ENCODE measurements at places on chromosomes 6 and 20.
A peak's percentile ranks its signal among the peaks of the same experiment; 100 is the strongest.

DNA sequence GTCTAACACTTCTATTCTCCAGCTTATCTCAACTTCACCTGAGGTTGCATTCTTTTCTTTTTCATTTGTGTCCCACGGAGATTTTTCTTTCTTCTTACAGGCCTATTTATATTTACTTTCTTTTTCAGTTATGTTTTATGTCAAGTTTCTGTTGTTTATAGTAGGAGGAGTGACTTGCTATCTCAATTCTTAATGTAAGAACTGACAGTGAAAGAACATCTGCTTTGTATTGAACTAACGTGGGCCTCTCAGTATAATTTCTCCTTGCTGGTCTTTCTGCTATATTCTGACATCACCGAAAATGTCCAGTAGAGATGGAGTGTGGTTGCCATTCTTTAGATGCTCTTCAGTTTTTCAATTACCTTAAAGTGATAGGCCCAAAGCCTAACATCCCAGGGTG, 521.7 kb downstream of the EPM2A start:
- no peak overlapping the region for H3K4me3 ChIP-seq
- no peaks in the 10 kb centered on the region for H3K4me1 ChIP-seq
- H3K27ac ChIP-seq: no peak overlapping the region
- H3K27me3 ChIP-seq: no peaks in the 10 kb centered on the region
- DNase-seq: no peak
- H3K36me3 ChIP-seq: no peaks in the 10 kb centered on the region

GRCh38 chr6:129859524-129859923, 1.6 kb downstream of the TMEM244 start:
- DNase-seq: no peak
- peak overlapping the region; percentile 46 for H3K27ac ChIP-seq
- H3K4me3 ChIP-seq: no peak overlapping the region
- no peaks in the 10 kb centered on the region for H3K4me1 ChIP-seq

- no peaks in the 10 kb centered on the region for H3K27me3 ChIP-seq
- H3K27ac ChIP-seq: no peak overlapping the region
- H3K4me1 ChIP-seq: no peaks in the 10 kb centered on the region
Observed at GRCh38 chr6:56815436-56815835, 139.5 kb upstream of the BEND6 start.

DNA sequence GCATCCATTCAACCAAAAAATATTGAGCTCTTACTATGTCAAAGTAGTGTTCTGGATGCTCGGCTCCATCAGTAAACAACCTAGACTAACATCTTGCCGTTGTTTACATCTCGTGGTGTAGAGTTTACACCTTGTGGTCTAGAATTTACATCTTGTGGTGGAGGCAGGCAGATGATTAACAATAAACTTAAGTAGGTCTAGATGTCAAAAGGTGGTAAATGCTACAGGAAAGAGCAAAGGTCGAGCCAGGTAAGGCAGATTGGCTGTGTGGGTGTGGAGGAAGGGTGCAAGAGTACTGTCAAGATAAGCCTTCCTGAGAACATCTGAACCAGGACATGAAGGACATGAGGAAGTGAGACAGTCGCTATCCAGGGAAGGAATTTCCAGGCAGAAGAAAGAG, 88.4 kb upstream of the ESR1 start:
- no peaks in the 10 kb centered on the region for H3K27me3 ChIP-seq
- H3K4me3 ChIP-seq: no peak overlapping the region
- no peaks in the 10 kb centered on the region for H3K4me1 ChIP-seq
- H3K27ac ChIP-seq: no peak overlapping the region

- H3K4me1 ChIP-seq: peaks cover 16% of the 10 kb centered on the region
- no peaks in the 10 kb centered on the region for H3K27me3 ChIP-seq
- H3K36me3 ChIP-seq: peaks cover 12% of the 10 kb centered on the region
- no peak for DNase-seq
- H3K27ac ChIP-seq: no peak overlapping the region
- H3K4me3 ChIP-seq: no peak overlapping the region
Observed at GRCh38 chr20:59003836-59004492, 3.1 kb downstream of the CTSZ start.

DNA sequence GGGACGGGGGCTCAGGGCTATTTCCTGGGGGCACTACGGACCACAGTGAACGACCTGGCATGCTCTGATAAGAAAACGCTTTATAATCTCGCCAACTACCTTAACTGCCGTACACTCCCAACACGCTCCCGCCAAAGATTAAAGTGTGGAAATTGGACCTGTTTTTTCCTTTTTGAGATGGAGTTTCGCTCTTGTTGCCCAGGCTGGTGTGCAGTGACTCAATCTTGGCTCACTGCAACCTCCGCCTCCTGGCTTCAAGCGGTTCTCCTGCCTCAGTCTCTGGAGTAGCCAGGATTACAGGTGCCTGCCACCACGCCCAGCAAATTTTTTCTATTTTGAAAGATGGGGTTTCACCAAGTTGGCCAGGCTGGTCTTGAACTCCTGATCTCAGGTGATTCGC, 346 bp upstream of the SLC44A4 start:
- DNase-seq: no peak
- H3K4me3 ChIP-seq: no peak overlapping the region
- H3K4me1 ChIP-seq: no peaks in the 10 kb centered on the region
- no peak overlapping the region for H3K27ac ChIP-seq

GRCh38 chr20:19045371-19045770, 167.1 kb upstream of the SLC24A3 start:
- no peaks in the 10 kb centered on the region for H3K4me1 ChIP-seq
- no peaks in the 10 kb centered on the region for H3K36me3 ChIP-seq
- H3K27me3 ChIP-seq: no peaks in the 10 kb centered on the region
- no peak overlapping the region for H3K4me3 ChIP-seq
- DNase-seq: peak; percentile 52

DNA sequence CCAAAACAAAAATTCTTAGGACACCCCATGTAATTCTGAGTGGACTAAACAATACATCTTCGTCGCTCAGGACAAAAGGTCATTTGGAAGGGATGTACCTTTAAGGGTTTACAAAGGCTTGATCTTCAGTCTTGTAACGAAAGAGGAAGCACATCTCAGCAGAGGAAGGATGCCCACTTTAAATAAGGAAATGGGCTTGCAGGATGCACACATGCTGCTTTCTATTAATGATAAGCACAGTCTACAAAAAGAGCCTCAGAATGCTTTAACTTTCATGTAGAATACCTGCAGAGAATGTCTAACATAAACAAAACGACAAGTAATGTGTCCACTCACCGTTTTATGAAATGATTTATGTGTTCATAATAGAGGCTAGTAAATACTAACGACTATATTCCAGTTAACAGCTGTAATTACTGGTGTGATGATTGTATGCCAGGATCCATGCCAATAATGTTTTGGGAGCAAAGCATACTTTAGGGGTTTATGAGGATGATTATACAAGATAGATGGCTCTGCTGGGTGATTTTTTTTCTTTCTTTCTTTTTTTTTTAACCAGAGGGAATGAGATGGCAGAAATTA, 216.9 kb downstream of the GMDS start:
- H3K27ac ChIP-seq: no peak overlapping the region
- DNase-seq: no peak
- H3K36me3 ChIP-seq: no peaks in the 10 kb centered on the region
- H3K4me1 ChIP-seq: no peaks in the 10 kb centered on the region

- H3K4me3 ChIP-seq: no peak overlapping the region
- H3K27me3 ChIP-seq: no peaks in the 10 kb centered on the region
- H3K27ac ChIP-seq: no peak overlapping the region
- no peak for DNase-seq
Observed at GRCh38 chr20:3613821-3614440, 49.3 kb downstream of the GFRA4 start.

DNA sequence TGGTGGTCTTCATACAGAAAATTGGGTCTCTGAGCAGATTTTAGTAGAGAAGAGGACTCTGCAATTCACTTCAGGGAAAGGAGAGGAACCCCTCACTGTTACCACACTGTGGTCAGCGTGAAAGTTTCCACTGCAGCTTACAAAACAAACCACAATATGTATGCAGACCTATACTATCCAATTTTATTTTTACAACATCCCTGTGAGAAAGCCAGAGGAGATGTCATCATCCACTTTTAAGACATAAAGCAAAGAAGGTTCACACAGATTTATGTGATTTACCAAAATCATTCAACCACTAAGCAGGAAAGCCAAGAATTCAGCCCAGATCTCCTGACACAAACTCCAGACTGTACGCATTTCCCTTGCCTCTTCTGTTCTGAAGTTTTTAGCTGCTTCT, 442.4 kb downstream of the FRK start:
- H3K27me3 ChIP-seq: no peaks in the 10 kb centered on the region
- no peaks in the 10 kb centered on the region for H3K4me1 ChIP-seq
- no peak for DNase-seq
- H3K27ac ChIP-seq: no peak overlapping the region
- H3K4me3 ChIP-seq: no peak overlapping the region
- H3K36me3 ChIP-seq: no peaks in the 10 kb centered on the region

GRCh38 chr6:85172705-85173104, 277.2 kb upstream of the NT5E start:
- no peak overlapping the region for H3K4me3 ChIP-seq
- H3K27ac ChIP-seq: no peak overlapping the region
- no peaks in the 10 kb centered on the region for H3K27me3 ChIP-seq
- DNase-seq: no peak

GRCh38 chr6:142883011-142883410, 62.0 kb downstream of the HIVEP2 start:
- H3K4me1 ChIP-seq: no peaks in the 10 kb centered on the region
- H3K27me3 ChIP-seq: no peaks in the 10 kb centered on the region
- no peak overlapping the region for H3K4me3 ChIP-seq
- H3K27ac ChIP-seq: no peak overlapping the region
- peaks cover 2% of the 10 kb centered on the region for H3K36me3 ChIP-seq

- no peaks in the 10 kb centered on the region for H3K36me3 ChIP-seq
- H3K4me1 ChIP-seq: no peaks in the 10 kb centered on the region
- no peak for DNase-seq
- H3K27ac ChIP-seq: no peak overlapping the region
Observed at GRCh38 chr6:142675517-142675916, 269.5 kb downstream of the HIVEP2 start.

DNA sequence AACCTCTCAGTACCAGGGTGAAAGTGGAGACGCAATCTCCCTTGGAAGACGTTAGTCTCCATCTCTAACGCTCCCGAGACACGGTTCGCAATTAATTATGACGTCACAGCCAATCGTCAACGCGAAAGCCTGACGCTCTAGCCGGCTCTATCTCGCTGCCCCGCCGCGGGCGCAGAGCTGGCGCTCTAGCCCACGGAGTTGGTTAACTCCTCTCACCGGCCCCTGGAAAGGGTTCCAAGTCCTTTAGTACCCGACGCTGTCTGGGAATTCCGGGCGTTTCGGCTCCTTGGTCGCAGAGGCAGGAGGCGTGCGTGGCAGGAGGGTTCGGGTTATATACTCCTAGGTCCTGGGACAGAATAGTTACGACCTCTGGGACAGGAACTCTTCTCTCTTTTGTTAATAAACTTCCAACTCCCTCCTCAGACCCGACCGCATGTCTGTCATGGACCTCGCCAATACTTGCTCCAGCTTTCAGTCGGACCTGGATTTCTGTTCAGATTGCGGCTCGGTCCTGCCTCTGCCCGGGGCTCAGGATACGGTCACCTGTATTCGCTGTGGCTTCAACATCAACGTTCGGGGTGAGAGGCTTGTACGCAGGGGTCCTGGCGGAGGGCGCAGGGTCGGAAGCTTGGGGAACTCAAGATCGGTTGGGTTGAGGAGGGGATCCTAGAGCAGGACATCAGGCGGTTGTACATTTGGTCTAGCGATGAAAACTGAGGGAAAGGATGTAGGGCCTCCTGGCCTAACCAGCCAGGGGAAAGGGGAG, at the start of gene POLR1H:
Gene POLR1H, plus strand, starts transcription at position 174 of the 766 bp plus-strand sequence. Its CDS starts 260 bp downstream, at position 434.
- H3K27me3 ChIP-seq: no peaks in the 10 kb centered on the region
- peak; percentile 97 for DNase-seq
- peak within 1 kb of the TSS; percentile 80 for H3K4me3 ChIP-seq
- H3K36me3 ChIP-seq: no peaks in the 10 kb centered on the region
- H3K27ac ChIP-seq: peak within 1 kb of the TSS; percentile 39
- peaks cover 4% of the 10 kb centered on the region for H3K4me1 ChIP-seq

- H3K27ac ChIP-seq: no peak overlapping the region
- H3K36me3 ChIP-seq: no peaks in the 10 kb centered on the region
- DNase-seq: no peak
Observed at GRCh38 chr20:40634891-40635290, 54.1 kb downstream of the MAFB start.

- no peaks in the 10 kb centered on the region for H3K36me3 ChIP-seq
- no peak overlapping the region for H3K27ac ChIP-seq
- no peak for DNase-seq
Observed at GRCh38 chr6:129006724-129007514, 124.0 kb downstream of the LAMA2 start.

- no peaks in the 10 kb centered on the region for H3K27me3 ChIP-seq
- DNase-seq: no peak
- H3K27ac ChIP-seq: no peak overlapping the region
- no peaks in the 10 kb centered on the region for H3K4me1 ChIP-seq
Observed at GRCh38 chr20:35833241-35833640, 61.4 kb downstream of the PHF20 start.

GRCh38 chr6:85403331-85404015, 46.4 kb upstream of the NT5E start:
- no peaks in the 10 kb centered on the region for H3K36me3 ChIP-seq
- H3K4me3 ChIP-seq: no peak overlapping the region
- DNase-seq: peak; percentile 43
- H3K4me1 ChIP-seq: peaks cover 24% of the 10 kb centered on the region
- H3K27ac ChIP-seq: peak overlapping the region; percentile 42
- H3K27me3 ChIP-seq: no peaks in the 10 kb centered on the region

GRCh38 chr6:25010902-25011625, 75.3 kb upstream of the RIPOR2 start:
- peaks cover 7% of the 10 kb centered on the region for H3K4me1 ChIP-seq
- H3K4me3 ChIP-seq: no peak overlapping the region
- no peak overlapping the region for H3K27ac ChIP-seq
- H3K27me3 ChIP-seq: no peaks in the 10 kb centered on the region
- DNase-seq: peak; percentile 57

GRCh38 chr6:1901556-1901955, 291.8 kb downstream of the FOXC1 start:
- peaks cover 8% of the 10 kb centered on the region for H3K4me1 ChIP-seq
- no peaks in the 10 kb centered on the region for H3K36me3 ChIP-seq
- peak; percentile 14 for DNase-seq
- no peak overlapping the region for H3K4me3 ChIP-seq
- peak overlapping the region; percentile 28 for H3K27ac ChIP-seq

Data from trophoblast cell (in vitro differentiated cells and primary cell).